GM03348 (cell line): ENCODE measurements at places on chromosomes 2 and 18.

DNA sequence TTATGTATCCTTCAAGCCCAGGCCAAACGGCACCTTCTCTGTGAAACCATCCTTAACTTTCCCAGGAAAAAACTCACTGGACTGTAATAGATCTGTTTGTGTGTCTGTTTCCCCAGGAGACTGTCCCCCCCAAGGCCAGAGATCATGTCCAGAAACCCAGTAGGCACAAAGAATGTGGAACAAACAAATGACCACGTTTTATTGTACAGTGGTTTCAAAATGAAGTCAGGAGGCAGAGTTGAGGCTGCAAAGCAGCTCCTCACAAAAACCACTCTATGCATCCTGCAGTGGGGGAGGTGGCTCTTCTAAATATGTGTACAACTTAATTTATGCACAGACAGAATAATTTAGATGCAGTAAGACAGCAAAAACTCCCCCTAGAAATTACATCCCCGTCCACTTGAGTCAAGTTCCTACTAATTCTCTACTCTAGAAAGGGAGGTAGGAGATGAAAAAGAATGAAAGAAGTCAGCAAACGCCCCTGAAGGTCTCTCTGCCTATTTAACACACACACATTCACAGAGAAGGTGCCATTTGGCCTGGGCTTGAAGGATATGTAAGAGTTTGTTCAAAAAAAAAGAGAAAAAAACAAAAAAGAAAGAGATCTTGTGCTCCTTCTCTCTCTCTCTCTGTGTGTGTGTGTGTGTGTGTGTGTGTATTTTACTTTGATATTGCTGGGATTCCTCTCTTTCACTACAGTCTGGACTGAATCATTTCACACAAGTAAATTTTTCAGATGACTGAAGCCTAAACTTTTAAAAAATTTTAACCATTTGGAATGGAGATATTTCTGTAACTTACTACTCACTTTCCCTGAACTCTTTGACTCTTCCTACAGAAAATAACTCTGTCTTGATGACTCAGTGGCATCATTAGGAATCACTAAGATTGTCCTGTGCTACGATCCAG lies 19.5 kb downstream of the BCL2 start:
- DNase-seq, result no peak

- DNase-seq, result peak; percentile 86
These were observed at the start of gene HSBP1L1 for GRCh38 chr18:79964330-79965118. HSBP1L1 (plus strand) TSS chr18:79964643; CDS start chr18:79964736, 93 bp downstream.

DNA sequence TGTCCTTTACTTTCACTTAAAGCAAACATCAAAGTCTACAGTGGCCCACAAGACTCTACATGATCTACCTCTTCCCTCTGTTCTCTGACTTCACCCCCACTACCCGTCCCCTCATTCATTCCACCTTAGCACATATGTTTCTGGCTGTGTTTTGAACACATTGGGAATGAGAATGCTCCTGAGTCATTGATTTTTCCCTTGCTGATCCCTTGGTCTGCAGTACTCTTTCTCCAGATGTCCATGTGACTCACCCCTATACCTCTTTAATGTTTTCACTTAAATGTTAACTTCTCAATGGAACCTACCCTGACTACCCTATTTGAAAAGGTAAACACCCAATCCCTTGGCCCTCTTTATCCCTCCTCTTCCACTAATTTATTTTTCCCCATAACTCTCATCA lies 30.7 kb upstream of the FRZB start:
- DNase-seq, result peak; percentile 36

- no peak for DNase-seq
These were observed 27.5 kb upstream of the LDLRAD4 start for GRCh38 chr18:13191031-13191430.

GRCh38 chr2:18208956-18209355 lies 330.5 kb downstream of the KCNS3 start:
- no peak for DNase-seq

DNA sequence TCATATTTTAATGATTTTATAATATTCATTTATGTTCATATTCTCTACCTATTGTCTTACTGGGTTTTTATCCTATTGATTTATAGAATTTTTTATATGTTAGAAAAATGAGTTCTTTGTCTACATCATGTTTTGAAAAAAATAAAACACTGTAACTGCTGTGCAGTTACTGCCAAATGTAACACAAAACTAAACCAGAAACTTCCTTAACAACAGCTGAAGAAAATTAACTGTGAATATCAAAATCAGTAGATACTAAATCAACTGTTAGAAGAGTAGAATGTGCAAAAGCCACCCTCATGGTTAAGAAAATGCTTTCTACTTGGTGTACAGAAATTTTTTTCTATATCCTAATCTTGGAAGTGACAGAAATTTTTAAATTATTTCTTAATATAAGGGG lies 69.5 kb downstream of the PTRHD1 start:
- DNase-seq, result no peak

DNA sequence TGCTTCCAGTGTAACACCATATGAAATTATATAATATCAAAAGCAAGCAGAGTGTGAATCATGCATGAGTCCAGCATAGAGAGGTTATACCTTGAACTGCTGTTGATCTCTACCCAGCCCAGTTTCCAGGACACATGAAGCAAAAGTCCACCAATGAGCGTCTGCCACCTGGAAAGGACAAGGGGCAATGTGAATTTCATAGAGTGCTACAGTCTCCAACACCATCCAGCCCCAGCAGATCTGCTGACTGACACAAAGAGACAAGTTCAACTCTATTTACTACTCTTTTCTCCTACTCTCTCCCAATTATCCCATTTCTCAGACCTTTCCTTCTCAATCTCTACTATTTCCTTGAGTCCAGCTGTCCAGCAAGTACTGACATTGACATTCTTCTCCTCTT lies 31.8 kb upstream of the RIOK3 start:
- DNase-seq, result no peak

GRCh38 chr2:72008608-72009007 lies 139.1 kb downstream of the CYP26B1 start:
- DNase-seq, result no peak

DNA sequence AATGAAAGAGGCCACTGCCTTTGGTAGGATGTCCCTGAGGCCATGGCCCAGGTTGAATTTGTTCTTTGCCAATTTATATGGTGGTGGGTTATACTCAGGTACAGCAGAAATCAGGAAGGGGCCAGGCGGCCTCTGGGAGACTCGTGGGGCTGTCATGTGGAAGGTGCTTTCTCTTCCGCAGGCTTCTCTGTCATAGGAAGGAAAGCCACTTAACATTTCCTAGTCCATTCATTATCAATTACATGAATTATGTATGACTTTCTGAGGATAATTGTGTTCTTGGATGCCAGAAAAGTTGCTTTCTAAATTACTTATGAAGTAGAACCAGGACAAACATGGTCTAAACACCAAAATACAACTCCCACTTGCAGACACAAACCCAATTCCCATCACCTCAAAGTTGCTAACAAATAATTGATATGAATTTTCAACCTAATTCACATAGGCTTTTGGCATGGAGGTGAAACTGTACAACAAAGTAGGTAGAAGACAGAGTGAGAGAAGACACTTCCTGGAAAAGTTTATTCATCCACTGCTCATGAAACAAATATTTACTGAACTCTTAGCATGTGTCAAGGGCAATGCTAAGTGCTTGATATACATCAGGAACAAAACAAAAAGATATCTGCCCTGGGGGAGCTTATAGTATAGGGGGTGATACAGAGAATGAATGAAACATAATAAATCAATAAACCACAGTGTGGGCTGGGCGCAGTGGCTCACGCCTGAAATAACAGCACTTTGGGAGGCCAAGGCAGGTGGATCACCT lies 50.5 kb upstream of the CHMP1B start:
- no peak for DNase-seq

- no peak for DNase-seq
These were observed 164.4 kb upstream of the KLHL29 start for GRCh38 chr2:23220513-23221094.
